ENCODE measurements at places on chromosomes 16 and 17.

GRCh38 chr17:33811984-33812577 is 443.0 kb upstream of the CCL2 start:
- DNase-seq = no peak

GRCh38 chr16:11988258-11988978 is 11.9 kb downstream of the SNX29 start:
- no peak for DNase-seq

DNA sequence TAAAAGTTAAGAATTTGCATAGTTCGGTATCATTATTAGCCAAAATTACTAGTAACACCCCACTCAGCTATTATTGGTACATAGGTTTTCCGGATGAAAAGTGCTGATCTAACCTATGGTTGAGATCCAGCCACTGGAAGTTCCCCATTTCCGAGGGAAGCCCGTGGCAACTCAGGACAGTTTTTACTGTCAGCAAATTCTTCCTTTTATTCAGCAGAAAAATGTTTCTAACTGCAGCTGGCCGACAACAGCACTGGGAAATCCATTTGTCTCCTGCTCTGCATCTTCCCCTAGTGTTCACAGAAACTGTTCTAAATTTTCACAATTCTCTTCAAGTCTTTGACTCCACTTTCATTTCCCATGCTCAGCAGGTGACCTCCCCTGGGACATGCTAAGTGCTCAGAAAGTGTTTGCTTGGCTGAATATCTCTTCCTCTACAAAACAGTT is 15.5 kb upstream of the MMD start:
- no peak for DNase-seq

- DNase-seq = no peak
These were observed 2.3 kb downstream of the RSAD1 start for GRCh38 chr17:50480854-50481490.

GRCh38 chr17:6913608-6914443 is 82.0 kb upstream of the ALOX12 start:
- peak; percentile 70 for DNase-seq

GRCh38 chr16:87241137-87241771 is 75.9 kb downstream of the C16orf95 start:
- DNase-seq = no peak

- no peak for DNase-seq
These were observed 7.4 kb upstream of the DPEP1 start for GRCh38 chr16:89606006-89606405.

DNA sequence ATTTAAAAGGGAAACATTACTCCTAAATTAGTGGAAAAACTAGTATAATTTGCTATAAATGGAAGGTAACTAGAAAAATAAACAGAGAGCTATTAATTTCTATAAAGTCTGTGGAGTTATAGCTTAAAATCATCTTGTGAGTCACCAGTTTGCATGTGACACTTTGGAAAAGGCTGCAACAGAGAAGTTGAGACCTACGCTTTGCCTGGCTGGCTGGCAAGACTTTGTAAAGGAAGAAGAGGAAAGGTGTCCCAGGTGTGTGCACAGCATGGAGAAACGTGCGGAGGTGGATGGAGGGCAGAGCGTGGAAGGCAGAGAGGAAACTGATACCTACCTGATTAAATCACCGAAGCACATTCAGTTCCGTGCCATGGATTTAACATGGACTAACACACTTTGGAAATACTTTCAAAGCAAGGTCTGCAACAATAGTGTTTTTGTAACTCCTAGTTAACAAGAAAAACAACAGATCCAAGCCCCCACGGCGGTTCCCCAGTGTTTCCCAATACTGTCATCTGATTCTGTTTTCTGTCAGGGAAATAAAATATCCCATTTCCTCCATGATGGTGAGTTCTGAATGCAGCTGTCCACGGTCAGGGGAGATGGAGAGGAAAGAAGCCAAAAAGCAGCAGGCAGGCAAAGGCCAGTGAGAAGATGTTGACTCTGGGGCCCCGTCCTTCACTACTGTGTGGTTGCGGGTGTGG is 134.8 kb downstream of the XYLT1 start:
- no peak for DNase-seq

- DNase-seq = no peak
These were observed 5.7 kb upstream of the LPO start for GRCh38 chr17:58232707-58233156.

- no peak for DNase-seq
These were observed 34.2 kb upstream of the PABPN1L start for GRCh38 chr16:88900662-88901052.

DNA sequence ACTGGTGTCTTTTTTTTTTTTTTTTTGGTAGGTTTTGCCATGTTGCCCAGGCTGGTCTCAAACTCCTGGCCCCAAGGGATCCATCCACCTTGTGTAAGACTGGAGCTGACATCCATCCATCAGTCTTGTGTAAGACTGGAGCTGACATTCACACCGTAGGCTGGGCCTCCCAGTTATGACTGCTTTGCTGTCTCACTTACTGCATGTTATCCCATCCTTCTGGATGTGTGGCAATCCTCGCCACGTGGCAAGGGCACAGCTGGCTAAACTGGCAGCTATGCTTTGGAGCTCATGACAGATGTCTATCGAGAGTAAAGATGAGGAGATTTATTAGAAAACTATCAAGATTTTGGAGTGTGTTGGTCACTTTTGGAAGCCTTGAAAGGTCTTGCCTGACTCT is 115.1 kb downstream of the ABCA8 start:
- DNase-seq = no peak

- DNase-seq = no peak
These were observed 7.9 kb downstream of the HERPUD1 start for GRCh38 chr16:56939801-56940200.

- no peak for DNase-seq
These were observed 79.8 kb upstream of the ADAMTS18 start for GRCh38 chr16:77514500-77515220.

- DNase-seq = no peak
These were observed 47.0 kb downstream of the TMC6 start for GRCh38 chr17:78081551-78081950.

- DNase-seq = no peak
These were observed 8.3 kb upstream of the ITGA3 start for GRCh38 chr17:50047488-50048126.

DNA sequence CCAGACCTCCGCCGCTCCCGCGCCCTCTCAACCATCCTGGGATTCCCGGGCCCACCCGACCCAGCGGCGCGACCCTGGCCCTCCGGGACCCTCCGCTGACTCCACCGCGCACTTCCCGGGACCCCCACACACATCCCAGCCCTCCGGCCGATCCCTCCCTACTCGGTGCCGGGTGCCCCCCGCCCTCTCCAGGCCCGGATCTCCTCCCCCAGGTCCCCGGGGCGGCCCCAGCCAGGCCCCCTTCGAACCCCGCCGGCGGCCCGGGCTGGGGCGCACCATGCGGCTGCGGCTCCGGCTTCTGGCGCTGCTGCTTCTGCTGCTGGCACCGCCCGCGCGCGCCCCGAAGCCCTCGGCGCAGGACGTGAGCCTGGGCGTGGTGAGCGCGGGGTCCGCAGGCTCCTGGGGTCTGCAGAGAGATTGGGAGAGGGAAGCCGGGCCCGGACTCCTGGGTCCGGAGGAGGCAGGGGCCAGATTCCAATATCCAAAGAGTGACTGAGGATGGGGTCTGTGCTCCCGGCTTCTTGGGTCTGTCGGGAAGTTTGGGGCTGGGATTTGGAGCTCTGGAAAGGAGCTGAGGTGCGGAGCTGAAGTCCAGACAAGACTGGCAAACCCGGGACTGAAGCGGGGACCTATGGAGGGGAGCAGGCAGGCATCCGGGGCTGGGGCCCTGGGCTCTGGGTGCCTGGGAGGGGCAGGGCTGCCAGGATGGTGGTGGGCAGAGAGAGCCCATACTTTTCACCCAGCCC is 453 bp downstream of the MMP25 start:
- no peak for DNase-seq

DNA sequence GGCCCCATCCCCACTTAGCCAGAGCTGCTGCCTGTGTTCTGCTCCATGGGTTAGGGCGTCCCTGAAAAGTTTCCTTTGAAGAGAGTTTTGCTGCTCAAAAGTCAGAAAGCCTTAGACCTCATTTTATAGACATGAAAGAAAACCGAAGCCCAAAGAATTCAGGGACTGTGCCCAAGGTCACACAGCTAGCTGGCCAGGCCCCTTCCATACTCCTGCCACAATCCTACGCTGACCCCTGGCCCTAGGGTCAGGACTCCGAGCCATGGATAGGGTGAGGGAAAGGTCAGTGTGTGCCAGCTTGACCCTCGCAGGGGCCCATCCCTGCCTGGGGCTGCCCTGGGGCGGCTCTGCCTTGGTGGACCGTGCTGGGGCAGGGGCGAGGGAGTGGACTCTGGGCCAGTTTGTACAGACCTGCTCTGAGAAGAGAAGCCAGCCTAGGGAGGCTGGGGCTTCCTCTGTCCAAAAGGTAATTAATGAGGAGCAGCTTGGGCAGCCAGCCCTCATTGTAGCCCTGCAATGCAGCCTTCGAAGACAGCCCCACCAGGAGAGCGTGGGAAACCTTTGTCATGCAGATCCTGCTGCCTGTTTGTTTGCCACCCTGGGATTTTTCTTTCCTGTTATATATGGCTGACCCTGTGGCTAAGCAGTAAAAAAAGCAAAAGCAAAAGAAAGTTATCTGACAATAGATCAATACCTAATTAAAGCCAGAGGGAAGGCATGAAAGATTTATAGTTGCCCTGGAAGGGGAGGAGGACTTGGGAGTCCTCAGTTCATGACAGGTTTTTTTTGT is 37.4 kb downstream of the RHBDL3 start:
- no peak for DNase-seq

DNA sequence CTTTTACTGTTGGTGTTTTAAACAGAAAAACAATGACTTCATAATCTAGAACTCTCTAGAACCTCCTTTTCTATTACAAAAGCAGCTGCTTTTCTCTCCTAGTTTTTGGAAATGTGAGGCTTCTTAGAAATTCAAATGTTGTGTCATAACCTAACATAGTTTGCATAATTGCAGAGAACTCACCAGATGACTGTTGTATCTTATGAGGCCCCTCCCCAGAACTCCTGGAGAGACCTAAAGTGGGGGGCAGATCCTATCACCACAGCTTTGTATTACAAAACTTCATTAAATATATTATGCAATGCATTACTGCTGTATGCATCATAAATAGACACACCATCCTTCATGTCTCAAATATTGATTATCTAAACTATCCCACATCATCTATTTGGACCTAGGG is 538.7 kb upstream of the HSBP1 start:
- no peak for DNase-seq

GRCh38 chr17:42891539-42892152 is 9.0 kb upstream of the G6PC1 start:
- DNase-seq = no peak

DNA sequence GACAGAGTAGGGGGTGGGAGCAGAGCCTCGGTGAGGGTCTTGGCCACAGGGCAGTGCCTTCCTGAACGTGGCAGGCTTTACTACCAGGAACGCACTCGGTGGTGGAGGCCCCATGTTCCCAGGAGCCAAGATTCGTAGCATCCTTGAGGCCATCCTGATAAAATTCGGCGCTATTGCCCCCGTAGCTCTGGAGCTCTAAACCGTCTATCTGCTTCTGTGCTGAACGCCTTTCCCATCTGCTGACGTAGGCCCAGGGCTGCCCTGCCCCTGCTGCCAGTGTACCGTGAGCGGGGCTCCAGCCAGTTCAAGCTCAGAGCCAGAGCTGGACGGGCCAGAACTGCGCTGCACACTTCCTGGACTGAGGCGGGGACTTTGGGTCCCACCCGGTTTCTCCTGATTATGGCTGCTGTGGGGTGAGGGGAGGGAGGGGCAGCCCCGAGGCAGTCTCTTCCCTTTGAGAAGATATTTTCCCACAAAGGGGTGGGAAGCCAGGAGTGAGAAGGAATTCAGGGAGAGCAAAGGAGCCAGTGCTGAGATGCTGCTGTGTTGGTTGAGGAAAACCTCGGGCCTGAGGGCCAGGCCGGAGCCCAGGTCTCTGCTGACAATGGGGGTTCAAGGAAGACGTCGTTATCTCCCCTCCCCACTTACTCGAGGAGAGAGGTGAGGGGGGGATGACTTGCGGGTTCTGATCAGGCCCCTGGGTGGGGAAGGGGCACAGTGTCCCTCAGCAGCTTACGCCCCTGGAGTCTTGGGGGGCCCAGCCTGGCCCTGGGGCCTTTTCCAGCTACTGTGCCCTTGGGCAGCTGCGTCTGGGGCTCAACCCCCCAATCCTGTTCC is 29.4 kb downstream of the OR1D5 start:
- no peak for DNase-seq

DNA sequence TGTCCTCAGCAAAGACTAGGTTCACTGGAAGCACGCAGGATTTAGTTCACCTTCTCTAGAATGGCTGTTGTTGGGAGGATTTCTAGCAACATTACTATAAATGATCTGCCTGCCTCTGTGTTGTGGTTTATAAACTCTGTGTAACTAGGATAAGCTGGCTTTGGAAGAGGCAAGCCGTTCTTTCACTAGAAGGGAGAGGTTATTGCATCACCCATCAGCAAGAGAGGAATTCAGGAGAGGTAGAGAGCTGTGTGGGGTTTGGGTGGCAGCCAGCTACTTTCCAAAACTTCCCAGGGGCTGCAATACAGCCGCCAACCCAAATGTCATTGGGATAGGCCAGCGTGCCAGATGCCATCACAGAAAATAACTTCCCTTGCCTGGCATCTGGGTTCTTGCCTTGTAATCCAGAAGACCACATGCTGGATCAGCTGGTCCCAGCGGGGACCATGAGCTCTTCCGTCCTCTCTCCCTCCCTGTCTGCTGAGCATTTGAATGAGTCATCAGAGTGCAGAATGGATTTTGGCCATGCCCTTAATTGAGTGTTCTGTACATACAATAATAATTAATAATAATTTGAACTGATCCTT is 95.7 kb upstream of the RBFOX1 start:
- DNase-seq = no peak

GRCh38 chr16:89315791-89316581 is 98.5 kb downstream of the ZNF778 start:
- peak; percentile 54 for DNase-seq

- DNase-seq = no peak
These were observed 8.3 kb downstream of the TUBB3 start for GRCh38 chr16:89931305-89931896.

DNA sequence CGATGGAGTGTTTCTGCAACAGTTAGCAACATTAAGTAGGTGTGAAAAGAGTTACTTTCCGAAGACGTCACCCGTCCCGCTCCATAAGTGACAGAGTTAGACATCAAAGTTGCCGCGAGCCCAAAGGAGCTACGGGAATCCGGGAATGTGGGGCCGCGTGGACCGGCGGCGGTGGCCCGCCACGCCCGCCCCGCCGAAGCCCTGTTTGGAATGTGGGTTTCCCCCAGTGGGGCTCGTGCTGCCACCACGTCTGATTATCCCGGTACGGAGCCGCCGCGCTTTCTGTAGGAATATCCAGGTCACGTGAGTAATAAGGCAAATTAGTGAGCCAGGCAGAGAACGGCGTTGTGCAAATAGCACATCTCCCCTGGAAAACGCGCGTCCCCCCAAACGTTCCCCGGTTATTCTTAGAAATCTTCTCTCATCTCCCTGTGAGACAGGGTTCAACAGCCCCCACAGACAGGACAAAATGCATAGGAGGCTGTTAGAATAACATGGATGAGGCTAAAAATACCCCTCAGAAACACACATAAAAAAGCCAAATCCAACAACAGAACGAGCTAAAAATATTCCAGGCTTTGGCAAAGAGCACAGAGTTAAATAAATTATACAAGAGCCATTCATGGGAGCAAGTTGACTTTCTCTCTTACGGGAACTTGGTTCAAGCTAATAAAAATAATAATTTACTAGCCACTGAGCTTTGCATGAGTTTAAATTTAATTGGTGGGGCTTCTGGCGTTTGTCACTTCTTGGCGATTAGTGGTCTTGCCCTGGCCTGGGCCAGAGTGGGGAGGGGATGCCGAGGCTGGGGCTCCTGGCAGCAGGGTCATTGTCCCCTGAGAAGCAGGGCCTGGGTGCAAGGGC is 8.6 kb downstream of the BAHCC1 start:
- no peak for DNase-seq

- DNase-seq = no peak
These were observed 447.0 kb downstream of the SOX9 start for GRCh38 chr17:72567774-72568173.

All from stimulated activated CD8-positive, alpha-beta memory T cell treated with anti-CD3 and anti-CD28 coated beads, Interleukin-12 subunit alpha, Interleukin-12 subunit beta, amount 100 ng/mL, for 1 hour (primary cell).